GM12878 (cell line): ENCODE measurements at places on chromosomes 6 and 20.

GRCh38 chr6:132611616-132612015 lies 12.5 kb downstream of the TAAR2 start:
- no peak for DNase-seq

GRCh38 chr20:16241911-16242310 lies 331.3 kb downstream of the KIF16B start:
- no peak for DNase-seq

DNA sequence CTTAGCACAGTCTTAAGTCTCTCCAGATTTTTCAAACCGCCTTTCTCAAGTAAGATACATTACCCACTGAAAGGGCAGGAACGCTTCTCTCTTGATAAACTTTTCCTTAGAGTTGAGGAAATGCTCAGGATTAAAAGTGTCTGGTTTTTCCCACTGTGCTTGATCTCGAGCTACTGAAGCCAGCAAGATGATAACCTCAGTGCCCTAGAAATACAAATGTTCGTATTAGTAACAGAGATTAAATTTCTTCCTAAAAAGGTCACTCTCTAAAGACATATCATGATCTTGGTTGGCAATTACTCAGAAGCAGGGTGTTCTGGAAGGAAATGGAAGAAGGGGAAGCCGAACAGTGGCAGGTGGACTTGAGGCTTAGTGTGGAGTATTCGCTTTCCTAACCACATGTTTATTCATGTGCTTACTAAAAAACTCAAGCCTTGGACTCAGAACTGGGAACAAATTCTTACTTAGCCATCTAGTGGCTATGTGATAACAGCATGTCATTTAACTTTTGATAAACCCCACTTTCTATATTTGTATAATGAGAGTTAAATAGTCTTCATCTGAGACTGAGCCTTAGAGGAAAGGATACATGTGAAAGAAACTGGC lies 20.1 kb downstream of the C6orf141 start:
- no peak for DNase-seq

DNA sequence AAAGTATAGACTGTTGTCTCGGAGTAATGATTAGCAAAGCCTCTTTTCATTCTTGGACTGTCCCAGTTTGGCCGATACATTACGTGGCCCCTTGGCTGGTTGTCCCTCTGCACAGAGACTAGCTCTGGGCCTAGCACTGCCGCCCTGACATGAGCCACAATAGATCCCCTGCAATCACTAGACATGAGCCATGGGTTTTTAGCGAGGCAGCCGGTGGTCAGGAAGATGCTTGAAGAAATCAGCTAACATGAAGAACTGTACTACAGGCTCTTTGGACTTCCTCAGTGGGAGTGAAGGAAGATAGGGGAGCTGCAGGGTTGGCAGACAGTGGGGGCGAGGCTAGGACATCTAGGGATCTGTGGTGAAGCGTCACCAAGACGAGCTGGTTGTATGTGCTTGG lies 11.0 kb downstream of the DUSP22 start:
- DNase-seq = no peak

DNA sequence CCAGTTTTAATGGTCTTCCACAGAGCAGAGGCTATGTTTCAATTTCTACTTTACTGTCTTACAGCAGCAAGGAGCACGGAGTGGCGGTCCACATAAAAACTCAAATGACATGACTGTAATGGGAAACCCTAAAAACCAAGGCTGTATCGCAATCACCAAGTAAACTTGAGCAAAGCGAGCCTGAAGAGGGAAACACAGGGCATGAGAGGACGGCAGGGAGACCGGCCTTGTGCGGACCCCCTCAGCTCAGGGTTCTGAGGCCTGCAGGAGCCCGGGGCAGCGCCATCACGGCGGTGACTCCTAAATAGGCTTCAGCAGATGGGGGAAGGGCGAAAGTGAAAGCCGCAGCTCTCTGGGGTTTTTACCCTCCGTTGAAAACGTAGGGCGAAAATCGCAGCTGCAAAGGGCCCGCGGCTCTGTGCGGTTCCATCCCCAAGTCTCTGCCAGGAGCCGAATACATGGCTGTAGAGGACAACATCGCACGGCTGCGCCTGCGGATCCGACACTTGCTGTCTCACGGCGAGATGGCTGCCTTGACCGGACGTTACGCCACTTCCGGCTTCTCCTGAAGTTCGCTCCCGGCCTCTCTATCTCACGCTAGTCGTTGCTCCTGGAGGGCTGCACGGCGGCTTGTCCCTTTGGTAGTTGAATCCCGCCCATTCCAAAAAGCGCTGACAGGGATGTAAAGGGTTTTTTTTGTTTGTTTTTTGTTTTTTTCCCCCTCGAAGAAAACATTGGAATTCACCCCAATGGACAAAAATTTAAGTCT lies at the start of gene PSMB1:
TSS of gene PSMB1 (minus strand) at position 543 of the 769 bp plus-strand sequence. CDS start at position 478, 65 bp downstream.
- peak; percentile 60 for DNase-seq

- DNase-seq = no peak
These were observed 116.6 kb upstream of the HTR1E start for GRCh38 chr6:86820750-86821149.

GRCh38 chr6:13273931-13274706 lies 54.2 kb downstream of the TBC1D7 start:
- DNase-seq = peak; percentile 83

- no peak for DNase-seq
These were observed 651.0 kb downstream of the CD109 start for GRCh38 chr6:74346936-74347535.

- DNase-seq = no peak
These were observed 12.7 kb downstream of the CGA start for GRCh38 chr6:87082160-87082721.

GRCh38 chr6:93418408-93419303 lies 703 bp downstream of the EPHA7 start:
- no peak for DNase-seq

- no peak for DNase-seq
These were observed 135.5 kb downstream of the MMUT start for GRCh38 chr6:49327571-49327970.

- no peak for DNase-seq
These were observed 74.0 kb upstream of the SNX9 start for GRCh38 chr6:157748839-157749571.

GRCh38 chr6:128343706-128344105 lies 176.7 kb downstream of the PTPRK start:
- no peak for DNase-seq

DNA sequence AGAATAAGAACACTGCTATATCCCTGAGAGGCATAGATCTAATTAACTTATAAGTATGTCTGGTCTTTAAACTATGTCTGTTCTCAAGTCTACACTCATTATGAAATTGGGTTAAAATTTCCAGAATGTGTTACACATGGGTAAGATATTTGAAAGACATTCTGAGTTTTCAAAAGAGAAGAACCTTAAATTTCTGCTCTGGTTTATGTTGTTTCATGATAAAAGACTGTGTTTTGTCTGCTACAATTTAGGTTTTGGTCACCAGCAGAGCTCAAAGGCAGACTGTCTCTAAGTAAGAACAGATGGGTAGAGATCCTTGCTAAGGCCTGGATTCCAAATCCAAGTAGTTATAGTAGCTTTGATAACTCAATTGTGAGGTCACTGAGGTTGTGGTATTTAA lies 6.0 kb downstream of the STMND1 start:
- DNase-seq = no peak

- DNase-seq = no peak
These were observed 796.7 kb downstream of the QKI start for GRCh38 chr6:164211254-164211653.

- no peak for DNase-seq
These were observed 704.4 kb downstream of the UTRN start for GRCh38 chr6:144989319-144990107.

GRCh38 chr6:23308166-23308565 lies 738.8 kb downstream of the HDGFL1 start:
- no peak for DNase-seq

DNA sequence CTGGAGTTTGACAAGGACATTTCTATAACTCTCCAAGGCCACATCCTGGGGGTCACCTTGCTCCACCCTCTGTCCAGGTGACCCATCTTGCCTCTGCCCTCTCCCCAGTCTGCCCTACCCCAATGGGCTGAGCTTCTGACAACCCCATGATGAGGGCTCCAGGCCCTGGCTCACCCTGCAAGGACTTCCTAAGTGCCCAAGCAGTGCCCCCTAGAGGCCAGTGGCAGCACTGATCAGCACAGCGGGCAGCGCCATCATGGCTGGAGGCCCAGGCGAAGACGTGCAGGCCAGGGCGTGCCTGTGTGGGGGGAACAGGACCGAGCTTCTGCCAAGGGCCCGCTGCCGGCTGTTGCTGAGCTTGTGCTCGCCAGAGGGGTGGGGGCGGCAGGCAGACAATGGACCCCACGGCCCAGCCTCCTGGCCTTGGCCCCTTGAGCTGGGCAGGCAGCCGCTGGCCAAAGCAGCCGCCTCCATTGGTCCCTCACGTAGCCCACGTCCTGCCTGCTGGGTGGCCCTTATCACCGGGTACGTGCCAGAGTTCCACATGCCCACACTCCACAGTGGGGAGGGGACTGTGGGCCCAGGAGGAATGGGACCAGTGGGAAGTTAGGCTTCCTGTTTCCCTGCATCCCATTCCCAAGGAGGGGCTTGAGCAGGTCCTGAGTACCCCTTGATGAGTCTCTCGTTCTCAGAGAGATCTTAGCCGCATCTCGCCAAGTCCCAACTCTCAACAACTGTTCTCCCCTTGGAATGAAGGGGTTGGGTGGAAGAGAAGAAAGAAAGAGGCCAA lies 64.3 kb downstream of the MRPL14 start:
- DNase-seq = no peak

DNA sequence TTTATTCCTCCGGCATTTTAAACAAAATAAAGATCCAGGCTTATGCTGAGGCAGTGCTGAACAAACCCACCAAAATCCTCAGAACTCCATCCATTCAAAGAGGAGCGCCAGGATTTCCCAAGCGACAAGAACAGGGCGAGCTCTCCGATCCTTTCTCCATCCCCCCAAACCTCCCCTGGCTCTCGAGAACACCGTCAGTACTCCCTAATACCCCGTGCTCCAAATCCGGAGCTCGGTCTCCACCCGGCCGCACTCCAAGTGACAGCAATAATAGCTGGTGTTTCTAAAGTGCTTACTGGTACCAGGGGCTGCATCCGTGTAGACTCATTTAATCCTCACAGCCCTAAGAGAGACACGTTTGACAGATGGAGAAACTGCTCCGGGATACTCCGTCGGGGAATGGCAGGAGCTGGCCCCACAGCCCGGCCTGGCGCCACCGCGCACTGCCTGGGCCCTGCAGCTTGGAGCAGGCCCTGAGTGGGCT lies 277.1 kb upstream of the QKI start:
- no peak for DNase-seq

DNA sequence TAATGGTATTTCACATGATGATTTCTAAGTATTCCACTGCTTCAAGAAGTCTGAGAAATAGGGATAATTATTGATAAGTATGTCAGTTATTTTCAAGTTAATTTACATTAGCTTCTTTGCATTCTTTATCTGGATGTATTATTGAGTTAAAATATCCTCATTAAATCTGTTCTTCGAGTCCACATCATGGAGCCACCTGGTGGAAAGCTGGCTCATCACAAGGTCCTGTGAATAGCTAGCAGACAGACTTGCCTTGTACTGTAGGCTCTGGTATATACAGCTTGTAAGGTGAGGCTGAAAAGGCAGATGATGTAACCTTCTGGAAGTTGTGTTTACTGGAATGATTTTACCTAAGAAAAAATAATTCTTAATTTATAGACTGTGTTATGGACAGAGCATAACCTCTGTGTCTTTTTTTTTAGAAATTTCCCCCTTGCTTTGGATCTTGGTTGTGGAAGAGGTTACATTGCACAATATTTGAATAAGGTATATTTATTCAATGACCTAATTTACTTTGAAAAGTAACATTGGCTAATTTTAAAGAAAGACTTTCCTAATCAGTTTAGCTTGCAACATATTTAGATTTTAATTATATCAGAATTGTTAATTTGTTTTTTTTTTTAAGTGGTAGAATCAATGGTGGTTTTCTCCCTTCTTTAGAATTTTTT lies 3.5 kb downstream of the NDUFAF5 start:
- DNase-seq = peak; percentile 21

- DNase-seq = no peak
These were observed 274.9 kb downstream of the RFPL4B start for GRCh38 chr6:112622036-112622435.

DNA sequence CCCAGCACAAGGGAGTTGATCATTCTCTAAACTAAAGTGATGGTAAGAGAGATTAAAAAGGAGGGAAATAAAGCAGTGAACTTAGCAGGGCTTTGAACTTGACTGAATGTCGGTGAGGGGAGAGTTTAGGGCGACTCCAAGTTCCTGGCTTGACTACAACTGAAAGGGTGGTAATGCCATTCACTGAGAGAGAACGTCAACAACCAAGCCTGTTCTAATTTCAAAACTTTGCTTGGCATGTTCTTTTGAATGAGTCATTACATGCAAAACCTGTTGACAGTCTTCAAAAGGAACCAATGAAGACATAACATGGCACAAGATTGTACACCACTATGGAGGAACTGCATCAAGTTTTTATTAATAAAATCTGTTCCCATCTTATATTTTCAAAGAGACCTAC lies 10.3 kb upstream of the MYB start:
- no peak for DNase-seq

DNA sequence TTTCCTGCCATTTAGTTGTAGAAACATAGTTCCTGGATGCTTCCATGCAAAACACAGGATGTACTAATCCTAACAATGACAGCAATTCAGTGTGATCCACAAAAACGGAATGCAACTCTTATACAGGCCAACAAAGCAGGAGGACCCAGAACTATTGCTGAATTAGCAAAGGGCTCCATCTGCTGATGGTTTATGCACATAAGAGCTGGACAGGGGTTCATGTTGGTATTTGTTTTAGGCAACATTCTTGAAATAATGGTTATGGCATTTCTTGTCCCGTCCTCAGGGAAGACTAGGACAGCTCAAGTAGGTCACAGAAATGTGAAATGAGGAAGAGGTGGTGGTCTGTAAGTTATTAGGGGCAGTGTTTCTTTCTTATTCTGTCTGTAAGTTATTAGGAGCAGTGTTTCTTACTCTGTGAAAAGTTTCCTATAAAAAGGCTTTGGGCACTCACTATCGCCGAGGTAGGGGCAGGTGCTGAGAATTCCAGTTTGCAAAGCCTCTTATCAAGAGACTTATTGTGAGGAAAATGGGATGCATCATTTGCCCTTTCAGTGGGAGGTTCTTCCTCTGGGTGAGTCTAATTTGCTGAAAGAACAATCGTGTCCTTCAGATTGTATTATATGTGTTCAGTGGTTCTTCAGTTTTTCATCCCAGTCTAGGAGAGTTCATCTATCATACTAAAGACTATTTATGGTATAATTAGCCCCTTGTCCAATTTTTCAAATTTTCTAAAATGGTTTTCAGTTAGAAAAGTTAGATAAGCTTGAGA lies 171.1 kb downstream of the MCHR2 start:
- no peak for DNase-seq

GRCh38 chr20:23145281-23145700 lies 59.2 kb upstream of the CD93 start:
- no peak for DNase-seq
